Fibroblast of skin of right biceps (primary cell): ENCODE measurements at places on chromosomes 5 and 9.
A peak's percentile ranks its signal among the peaks of the same experiment; 100 is the strongest.

- no peak for DNase-seq
These were observed 175.9 kb downstream of the ERCC6L2 start for GRCh38 chr9:96051423-96051822.

- peak; percentile 30 for DNase-seq
These were observed 7.7 kb downstream of the LPCAT1 start for GRCh38 chr5:1515921-1516571.

- DNase-seq: peak; percentile 48
These were observed 41.6 kb upstream of the TMEM215 start for GRCh38 chr9:32741706-32742105.

GRCh38 chr5:158478139-158478538, 619.2 kb upstream of the CLINT1 start:
- DNase-seq: no peak

DNA sequence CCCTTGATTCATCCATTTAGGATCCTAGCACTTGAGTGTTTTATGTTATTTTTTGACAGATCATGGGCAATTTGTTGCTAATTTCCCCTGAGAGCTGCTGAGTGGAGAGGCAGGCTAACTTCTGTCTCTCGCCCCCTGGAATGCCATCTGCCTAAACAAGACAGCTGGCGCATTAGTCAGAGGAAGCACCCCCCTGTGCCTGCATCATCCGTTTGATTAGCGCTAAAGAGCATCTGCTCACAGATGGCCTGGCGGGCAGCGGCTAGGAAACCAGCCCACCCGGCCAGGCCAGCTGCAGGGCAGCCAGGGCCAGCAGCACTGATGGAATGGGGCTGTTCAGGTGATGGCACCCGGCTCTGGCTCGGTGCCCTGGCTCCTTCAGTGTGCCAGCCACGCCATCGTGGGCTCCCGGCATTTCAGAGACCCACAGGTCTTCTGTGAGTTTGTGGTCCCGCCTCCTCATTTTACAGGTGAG, 22.9 kb upstream of the ASS1 start:
- DNase-seq: peak; percentile 72

DNA sequence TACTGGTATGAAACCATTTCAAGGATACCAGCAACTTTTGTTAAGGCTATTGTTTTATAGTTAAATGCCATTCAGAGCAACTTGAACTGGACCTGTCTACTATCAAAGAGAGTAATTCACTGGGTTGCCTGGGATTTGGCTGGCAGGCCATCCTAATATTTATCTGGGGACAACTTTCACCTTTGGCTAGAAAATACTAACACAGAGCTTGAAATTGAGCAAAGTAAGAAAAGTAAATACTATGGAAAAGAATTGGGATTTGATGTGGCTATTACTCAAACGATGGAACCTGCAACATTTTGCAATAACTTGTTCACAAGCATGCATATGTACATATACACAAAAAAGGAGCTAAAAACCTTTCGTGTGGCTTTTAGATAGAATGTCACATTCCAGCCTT, 191.3 kb downstream of the DENND1A start:
- DNase-seq: no peak

DNA sequence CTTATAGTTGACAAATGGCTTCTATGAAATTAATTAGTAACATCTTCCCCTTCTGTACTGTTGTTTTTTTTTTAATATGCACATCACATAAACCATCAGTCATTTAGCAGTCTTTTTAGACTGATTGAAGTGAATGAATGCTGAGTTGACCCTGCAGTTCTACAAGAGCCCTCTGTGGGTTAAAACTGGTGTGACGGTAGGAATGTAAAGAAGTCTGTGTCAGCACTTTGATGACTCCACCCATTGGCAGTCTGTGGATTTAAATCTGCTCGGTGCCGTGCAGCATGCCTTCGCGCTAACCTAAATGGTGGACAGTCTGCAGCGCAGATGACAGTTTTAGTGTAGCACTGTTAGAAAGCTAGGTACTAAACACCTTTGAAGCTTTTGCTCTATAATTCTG, 3.1 kb downstream of the GTF3C4 start:
- DNase-seq: peak; percentile 81

GRCh38 chr9:137358126-137358525, 56.1 kb upstream of the NRARP start:
- no peak for DNase-seq

DNA sequence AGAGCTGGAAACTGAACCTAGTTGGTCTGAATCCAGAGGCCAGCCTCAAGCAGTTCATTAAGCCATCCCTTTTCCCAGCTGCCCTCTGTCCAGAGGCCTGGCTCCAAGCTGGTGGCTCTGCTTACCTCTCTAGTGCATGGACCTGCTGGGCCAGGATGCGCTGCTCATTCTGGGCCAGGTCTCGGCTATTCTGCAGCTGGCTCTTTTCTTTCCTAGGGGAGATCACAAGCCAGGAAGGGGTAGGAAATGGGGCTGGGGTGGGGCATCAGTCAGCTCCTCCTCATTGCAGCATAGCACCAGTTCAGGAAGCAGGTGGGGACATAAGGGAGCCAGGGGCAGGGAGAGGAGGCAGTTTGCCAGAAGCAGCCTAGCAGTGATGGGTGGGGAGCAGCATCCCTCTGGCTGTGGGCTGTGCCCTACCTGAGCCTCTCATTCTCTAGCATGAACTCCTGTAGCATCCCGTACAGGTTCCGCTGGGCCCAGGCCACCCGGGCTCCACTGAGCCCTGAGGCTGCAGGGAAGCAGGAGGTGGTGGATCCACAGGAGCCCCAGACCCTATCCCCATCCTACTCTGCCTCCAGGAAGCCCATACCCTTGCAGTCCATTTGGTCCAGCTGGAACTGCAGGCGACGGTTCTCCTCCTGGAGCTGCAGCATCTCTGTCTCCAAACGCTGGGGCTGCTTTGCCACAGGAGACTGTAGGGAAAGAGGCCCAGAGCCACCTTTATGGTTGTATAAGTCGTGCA, 5.2 kb downstream of the KIF12 start:
- no peak for DNase-seq

GRCh38 chr9:3696368-3696767, 170.6 kb upstream of the RFX3 start:
- no peak for DNase-seq

GRCh38 chr5:71907608-71908145, 188.6 kb downstream of the CARTPT start:
- DNase-seq: no peak

DNA sequence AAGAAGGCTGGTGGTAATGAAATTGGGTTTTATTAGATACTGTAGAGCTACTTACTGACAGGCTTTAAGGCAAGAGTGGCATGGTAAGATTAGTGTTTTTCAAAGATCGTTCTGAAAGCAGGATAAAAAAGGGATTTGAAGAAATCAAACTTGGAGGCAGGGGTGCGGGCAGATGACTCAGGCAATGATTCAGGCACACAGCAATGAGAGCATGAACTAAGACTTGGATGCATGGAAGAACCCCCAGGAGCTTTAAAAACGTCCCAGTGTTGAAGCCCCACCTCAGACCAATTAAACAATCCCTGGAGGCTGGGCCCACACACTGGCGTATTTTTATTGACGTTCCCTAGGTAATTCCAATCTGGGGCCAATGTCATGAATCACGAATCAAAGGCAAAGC, 102.5 kb downstream of the SREK1 start:
- DNase-seq: peak; percentile 81

GRCh38 chr5:127820910-127821553, 117.8 kb downstream of the CCDC192 start:
- DNase-seq: peak; percentile 90

DNA sequence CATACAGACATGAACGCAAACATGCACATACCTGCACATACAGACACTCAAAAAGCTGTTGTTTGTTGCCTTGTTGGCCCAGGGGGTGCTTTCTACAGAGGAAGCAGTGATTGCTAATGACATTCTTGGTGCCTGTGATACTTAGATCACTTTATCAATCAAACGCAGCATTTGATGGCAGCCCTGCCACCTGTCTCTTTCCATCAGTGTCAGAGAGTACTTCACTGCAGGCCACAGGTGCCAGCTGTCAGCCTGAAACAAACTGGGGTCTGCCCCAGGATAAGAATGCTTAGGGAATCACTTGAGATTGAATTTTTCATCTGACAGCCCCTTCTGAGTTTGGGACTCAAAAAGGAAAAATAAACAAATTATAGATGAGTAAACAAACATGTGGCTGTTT, 388.9 kb upstream of the SGCD start:
- DNase-seq: no peak

DNA sequence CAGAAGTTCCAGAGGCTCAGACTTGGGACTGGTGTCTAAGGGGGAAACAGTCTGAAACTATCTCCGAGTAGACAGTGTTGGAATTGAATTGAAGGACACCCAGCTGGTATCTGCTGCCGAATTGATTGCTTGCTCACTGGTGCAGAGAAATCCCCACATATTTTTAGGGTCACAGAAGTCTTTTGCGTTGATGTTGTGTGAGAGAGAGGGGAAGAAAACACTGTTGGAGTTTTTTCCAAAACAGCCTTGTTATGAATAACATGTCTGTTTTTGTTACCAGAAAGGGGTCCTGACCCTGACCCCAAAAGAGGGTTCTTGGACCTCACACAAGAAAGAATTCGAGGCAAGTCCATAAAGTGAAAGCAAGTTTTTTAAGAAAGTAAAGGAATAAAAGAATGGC, 81.3 kb downstream of the ALDH7A1 start:
- DNase-seq: no peak

GRCh38 chr5:95923918-95924544, 37.6 kb downstream of the ELL2 start:
- DNase-seq: no peak

GRCh38 chr9:107584944-107585343, 95.4 kb upstream of the KLF4 start:
- no peak for DNase-seq

GRCh38 chr9:34025062-34025461, 23.6 kb downstream of the UBAP2 start:
- DNase-seq: no peak

GRCh38 chr5:159402311-159402710, 72.0 kb upstream of the IL12B start:
- peak; percentile 31 for DNase-seq

- DNase-seq: no peak
These were observed 175.8 kb downstream of the DCP2 start for GRCh38 chr5:113152380-113152740.

GRCh38 chr5:78573318-78573717, 75.3 kb downstream of the LHFPL2 start:
- no peak for DNase-seq

DNA sequence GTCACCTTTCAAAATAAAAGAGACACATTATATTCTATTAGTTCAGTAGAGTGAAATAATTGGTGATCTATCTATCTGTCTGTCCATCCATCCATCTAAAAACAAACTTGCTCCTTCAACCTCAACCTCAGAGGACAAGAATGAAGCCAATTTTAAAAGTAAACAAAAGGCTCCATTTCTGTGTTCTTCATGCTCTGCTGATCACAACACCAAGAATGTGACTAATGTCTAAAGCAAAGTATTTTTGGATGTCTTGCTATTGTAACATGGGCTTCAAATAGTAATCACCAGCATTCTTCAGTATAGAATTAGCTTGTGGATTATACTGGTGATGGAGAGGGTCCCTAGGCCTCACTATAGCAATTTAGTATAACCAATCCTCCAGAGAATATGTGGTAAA, 1304.4 kb downstream of the MAT2B start:
- no peak for DNase-seq

- DNase-seq: no peak
These were observed 23.9 kb upstream of the LPCAT1 start for GRCh38 chr5:1547655-1548054.

DNA sequence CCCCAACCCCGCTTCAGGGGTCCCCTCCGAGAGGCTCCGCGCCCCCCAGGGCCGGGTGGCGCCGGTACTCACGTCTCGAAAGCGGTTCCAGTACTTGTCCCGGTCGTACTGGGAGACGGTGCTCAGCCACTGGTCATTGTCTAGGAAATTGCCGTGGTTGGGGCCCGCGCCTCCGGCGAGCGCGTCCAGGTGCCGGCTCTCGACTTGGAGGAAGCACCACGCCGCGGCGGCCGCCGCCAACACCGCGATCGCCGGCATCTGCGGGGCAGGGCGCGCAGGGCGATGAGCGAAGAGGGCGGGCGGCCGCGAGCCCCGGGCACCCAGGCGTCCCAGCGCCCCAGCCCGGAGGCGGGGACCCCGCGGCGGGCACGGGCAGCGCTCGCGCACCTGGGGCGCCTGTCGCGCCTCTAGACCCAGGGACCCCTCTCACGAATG, 808 bp downstream of the SPOCK1 start:
- peak; percentile 13 for DNase-seq

GRCh38 chr9:97697837-97698236, 697 bp upstream of the XPA start:
- DNase-seq: no peak

DNA sequence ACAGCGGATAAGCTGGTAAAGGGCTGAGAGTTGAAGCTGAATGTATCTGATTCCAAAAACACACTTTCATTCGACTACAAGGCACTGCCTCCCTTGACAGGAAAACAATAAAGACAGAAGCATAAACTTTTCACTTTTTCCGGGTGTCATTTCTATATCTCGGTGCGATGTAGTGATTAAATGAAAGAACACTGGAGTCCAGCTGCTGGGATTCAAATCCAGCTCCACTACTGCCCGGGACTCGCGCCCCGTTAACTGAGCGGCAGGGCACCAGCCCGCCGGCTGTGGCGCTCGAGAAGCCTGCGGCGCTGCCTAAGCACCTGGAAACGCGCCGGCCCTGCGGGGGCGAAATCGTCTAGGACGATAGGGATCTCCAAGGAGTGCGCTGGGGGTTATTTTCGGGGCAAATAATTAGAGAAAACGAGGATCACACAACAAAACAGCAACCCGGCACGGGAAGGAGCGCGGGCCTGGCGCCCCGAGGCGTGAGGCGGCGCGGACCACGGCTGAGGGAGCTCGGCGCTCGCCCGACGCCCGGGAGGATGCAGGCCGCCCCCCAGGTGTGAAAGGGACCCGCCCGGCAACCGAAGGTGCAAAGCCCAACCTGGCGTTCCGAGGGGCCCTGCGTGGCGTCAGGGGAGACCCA, 837 bp downstream of the UIMC1 start:
- DNase-seq: peak; percentile 69

- DNase-seq: peak; percentile 85
These were observed 103.2 kb upstream of the VCAN start for GRCh38 chr5:83368319-83368718.

DNA sequence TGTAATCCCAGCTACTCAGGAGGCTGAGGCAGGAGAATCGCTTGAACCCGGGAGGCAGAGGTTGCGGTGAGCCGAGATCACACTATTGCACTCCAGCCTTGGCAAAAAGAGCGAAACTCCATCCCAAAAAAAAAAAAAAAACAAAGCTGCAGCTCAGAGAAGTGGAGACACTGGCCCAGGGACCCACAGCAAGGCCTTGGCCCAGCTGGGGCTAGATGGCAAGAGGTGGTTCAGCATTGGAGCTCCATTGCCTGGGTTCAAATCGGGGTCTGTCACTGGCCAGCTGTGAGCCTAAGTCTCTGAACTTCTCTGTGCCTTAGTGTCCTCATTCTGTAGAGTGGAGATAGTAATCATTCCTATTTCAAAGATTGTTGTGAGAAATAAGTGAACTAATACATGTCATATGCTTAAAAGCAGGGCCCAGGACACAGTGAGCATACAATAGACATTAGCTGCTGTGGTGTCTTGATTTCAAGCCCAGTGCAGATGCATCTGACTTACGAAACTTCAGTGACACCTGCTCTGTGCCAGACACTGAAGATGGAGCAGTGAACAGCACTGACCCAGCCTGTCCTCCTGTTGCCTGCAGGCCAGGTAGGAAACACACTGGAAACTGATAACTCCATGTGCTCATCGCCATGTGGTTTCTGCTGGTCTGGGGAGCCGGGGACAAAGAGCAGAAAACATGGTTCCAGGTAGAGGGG, 127.7 kb downstream of the C9orf50 start:
- DNase-seq: no peak

GRCh38 chr9:112337547-112337946, 4.1 kb upstream of the PTBP3 start:
- no peak for DNase-seq

- DNase-seq: peak; percentile 37
These were observed 133.0 kb downstream of the ZSWIM6 start for GRCh38 chr5:61465066-61465465.
